NCI-H69 (cell line): ENCODE measurements at places on chromosomes 6 and 20.
A peak's percentile ranks its signal among the peaks of the same experiment; 100 is the strongest.

DNA sequence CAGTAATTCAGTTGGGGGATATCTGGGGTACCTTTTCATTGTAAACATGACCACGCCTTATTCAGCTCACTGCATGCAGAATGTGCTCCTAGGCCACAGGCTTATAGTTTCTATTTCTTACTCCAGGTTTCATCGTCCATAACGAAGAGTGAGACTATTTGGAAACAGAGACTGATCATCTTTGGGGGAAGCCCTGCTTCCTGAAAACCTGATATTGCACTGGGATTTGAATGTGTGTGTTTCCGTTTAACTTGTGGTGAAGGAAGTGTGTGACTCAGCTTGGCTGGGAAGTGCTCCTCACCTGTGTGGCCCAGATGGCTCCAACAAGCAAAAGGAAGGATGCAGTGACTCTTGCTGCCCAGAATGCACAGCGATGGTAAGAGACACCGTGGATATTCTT lies 19.6 kb upstream of the LTV1 start:
- DNase-seq, result no peak

DNA sequence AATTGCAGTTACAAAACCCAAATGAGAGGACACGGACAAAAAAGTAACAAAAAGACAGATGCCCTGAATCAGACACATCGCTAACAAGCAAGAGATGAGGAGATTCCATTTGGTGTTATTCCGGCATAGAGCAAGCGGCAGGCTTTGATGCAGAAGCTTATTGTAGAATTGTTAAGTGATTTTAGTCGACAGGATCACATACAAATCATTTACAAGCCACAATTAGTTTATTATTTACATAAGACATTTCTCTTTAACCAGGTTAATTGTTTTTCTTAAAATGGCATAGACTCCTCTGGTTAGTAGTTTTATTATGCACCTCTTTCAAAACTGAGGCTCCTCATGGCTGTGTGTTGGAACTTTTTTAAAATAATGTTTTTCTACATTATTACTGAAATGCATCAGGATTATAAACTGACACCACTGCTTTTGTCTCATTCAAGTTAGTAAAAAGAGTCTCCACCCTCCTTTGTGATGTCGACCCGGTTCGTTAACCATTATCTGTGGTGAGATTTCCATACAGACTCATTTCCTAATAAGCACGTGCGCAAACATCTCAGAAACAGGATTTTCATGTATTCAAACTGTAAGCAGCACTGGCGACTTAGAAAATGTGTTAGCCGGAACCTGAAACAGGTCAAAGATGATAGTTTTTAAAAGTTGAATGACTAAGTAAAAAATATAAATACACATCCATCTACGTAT lies 119.8 kb downstream of the COL12A1 start:
- DNase-seq, result no peak

GRCh38 chr6:52336919-52337561 lies 24.9 kb upstream of the PAQR8 start:
- DNase-seq, result no peak

- no peak for DNase-seq
Measured at GRCh38 chr6:117399924-117400323, 25.8 kb downstream of the ROS1 start.

GRCh38 chr6:169803816-169804340 lies 52.5 kb downstream of the ERMARD start:
- DNase-seq, result no peak

GRCh38 chr6:220721-221475 lies 71.4 kb upstream of the DUSP22 start:
- no peak for DNase-seq

DNA sequence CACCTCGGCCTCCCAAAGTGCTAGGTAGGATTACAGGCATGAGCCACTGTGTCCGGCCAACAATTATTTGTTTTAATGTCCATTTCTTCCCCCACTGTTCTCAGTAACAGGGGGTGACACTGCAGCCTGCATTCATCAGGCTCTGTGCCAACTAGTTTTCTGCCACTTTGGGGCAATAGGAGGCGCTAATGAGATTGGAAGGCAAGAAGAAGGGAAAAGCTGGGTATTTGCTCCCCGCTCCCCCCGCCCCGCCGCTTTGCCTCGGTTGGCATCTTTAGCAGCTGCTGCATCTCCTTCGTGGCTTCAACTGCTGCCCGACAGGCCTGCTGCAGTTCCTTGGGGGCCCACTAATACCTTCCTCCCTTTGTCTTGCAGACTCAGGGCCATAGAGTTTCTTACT lies 35.0 kb upstream of the MDGA1 start:
- peak; percentile 40 for DNase-seq

DNA sequence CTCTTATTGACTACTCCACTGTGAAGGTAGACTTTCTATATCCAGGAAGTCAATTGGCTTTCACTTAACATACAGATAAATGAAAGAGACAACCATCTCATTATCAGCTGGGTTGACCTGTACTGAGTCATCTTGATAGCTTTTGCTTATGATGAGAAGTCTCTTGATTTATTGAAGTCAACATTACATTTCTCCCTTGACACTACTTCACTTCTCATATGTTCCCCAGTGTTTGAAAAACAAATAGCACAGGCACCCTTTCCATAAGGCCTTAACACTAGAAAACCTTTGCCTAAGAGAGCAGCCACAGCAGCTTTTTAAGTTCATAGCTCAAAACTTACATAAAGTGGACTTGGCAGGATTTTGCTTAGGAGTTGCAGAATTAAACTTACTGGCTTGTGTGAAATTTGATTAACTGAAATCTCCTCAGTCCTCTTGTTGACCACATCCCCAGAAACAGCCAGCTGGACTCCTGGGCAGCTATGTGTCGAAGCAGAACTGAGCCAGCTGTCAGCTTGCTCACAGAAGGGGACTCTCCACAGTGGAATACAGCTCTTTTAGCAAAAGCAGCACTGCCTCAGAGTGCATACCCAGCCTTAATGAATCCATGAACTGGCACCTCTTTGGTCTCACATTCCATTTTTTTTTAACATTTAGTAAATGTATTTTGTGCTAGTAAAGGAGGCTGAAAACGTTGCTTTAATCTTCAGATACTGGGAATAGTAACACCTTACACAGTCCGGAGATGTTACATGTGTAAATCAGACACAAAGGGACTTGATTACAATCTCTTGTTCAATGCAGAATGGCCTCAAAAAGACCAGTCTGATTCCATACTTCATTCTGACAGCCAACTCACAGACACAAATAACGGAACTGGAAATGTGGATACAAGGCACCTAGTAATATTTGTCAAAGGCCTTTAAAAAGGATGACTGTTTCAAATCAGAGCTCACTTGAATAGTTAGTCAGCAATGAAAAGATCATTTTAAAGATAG lies 1532.7 kb downstream of the HACE1 start:
- peak; percentile 90 for DNase-seq

- DNase-seq, result no peak
Measured at GRCh38 chr6:152004036-152004566, 196.6 kb downstream of the ESR1 start.

GRCh38 chr20:56760610-56761009 lies 131.5 kb downstream of the TFAP2C start:
- DNase-seq, result no peak

DNA sequence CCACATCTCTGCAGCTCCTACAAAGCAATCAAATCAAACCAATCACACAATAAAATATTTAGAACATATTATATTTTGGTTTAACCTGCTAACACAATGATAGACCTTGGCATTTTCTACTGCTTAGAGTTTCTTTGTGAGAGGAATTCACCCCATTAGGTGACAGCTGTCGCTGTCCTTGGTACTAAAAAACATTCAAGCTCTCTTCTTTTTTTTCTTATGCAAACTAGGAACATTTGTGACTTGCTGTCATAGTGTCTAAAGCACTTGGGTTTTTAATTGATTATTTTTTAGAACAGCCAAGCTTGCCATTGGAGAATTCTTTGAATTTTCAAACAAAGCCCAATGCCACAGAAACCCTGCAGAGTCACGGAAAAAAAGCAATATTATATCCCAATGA lies 46.4 kb downstream of the CNR1 start:
- DNase-seq, result no peak

GRCh38 chr6:26305641-26305969 lies 59.4 kb upstream of the BTN3A2 start:
- no peak for DNase-seq

DNA sequence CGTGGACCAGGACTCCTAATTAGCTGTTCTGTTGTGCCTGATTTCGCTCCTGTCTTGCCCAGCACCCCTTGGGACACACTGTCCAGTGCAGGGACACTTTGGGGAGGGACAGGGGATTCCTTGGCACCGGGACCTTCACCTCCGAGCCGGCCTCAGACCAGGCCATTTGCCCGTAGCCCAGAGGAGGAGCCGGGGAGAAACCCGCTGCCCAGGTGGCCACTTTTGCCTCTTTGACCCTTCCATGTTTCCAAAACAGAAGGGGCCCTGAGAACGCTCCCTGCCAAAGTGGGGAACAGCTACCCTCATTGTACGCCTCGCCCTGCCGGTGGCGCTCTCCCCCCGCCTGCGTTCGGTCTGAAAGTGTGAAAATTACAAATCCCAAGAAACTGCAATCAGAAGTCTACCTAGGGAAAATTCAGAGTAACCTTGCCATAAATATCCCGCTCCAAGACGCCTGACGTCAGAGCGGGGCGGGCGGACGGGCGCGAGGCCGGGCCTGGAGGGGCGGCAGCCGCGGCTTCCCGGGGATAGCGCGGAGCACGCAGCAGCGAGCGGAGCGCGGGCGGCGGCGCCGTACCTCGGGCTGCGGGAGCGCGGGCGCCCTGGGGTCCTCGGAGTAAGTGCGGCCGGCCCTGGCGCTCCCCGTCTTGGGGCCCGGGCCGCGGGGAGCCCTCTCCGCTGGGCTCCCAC lies at the start of gene DAAM2:
TSS of gene DAAM2 (plus strand) at position 527 of the 690 bp plus-strand sequence. CDS start 63,927 bp downstream, outside the sequence.
- peak; percentile 26 for DNase-seq

GRCh38 chr6:50608421-50608820 lies 104.9 kb upstream of the TFAP2D start:
- DNase-seq, result peak; percentile 80

- no peak for DNase-seq
Measured at GRCh38 chr20:34773726-34774125, 51.7 kb downstream of the NCOA6 start.

DNA sequence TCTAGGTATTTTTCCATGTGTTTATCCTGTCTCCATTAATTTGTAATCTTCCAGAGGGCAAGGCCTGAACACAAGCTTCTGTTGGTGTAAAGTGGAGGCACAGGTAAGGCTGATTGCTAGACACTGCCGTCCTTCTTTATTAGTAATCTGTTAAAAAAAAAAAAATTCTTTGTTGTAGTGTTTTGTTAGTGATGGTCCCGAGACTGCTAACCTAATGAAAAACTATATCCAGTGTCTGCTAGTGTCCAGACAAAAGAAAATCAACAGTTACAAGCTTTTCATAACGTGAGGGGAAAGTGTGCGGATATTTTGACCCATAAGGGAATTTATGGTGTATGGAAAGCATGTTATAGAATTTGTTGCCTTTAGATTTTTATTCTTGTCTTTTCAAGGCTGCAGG lies 4.2 kb upstream of the HIVEP1 start:
- DNase-seq, result no peak

DNA sequence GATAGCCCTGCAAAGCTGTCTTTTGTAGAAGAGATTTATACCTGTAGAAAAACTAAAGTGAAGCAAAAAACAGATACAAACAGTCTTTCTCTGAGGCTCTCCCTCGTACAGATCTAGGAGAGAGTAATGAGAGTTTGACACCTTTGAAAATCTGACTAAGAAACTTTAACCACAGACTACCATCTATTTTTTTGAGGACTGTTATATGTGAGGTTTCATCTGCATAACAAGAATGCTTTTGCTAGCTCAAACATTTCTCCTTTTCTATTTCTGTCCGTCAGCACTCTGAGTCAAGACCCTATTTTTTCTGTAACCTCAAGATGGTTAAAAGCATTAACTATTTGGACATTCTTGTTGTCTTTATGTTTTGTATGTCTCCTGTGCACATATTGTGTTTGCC lies 193.0 kb downstream of the BTBD3 start:
- DNase-seq, result no peak

- DNase-seq, result no peak
Measured at GRCh38 chr20:31678389-31679356, 41.0 kb downstream of the COX4I2 start.

DNA sequence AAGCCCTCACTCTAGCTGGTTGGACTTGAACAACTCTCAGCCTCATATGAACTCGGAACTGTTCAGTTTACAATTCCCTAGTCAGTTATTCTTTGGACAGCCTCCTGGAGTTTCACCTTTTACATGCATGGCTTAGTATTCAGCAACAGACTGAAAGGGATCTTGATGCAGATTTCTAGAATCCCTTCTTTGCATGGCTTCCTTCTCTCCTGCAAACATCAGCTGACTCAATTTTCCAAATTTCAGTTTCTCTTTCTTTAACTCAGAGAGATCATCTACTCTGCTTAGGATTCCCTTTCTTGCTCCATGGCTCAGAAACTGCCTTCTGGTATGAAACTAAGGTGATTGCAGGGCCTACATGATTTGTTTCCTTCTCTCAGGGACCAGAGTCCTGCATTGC lies 99.6 kb downstream of the CEP57L1 start:
- no peak for DNase-seq

DNA sequence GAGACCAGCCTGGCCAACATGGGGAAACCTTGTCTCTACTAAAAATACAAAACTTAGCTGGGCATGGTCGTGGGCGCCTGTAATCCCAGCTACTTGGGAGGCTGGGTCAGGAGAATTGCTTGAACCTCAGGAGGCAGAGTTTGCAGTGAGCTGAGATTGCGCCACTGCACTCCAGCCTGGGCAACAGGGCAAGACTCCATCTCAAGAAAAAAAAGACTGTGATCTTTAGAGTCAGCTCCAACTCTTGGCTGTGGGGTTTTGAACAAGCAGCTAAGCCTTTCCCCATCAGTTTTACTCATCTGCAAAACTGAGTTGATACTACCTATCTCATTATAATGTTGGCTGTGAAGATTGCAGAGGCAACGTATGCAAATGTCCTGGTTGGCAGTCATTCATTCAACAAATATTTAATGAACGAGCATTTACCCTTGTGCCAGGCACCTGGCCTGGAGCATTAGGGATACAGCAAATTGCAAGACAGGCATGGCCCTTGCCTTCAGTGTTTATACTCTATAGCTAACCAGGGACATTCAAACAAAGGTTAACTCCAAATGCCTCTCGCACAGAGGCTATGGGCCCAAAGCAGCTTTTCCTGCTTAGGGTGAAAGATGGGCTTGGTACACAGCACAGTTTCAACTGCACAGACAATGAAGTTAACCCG lies 37.8 kb downstream of the ILRUN start:
- peak; percentile 51 for DNase-seq

GRCh38 chr6:39330057-39330456 lies 7.6 kb upstream of the KCNK16 start:
- DNase-seq, result no peak

GRCh38 chr20:4435225-4435624 lies 286.5 kb upstream of the PRND start:
- DNase-seq, result no peak

GRCh38 chr20:45818239-45818638 lies 5.8 kb downstream of the UBE2C start:
- no peak for DNase-seq

- no peak for DNase-seq
Measured at GRCh38 chr20:370151-370600, 10.4 kb upstream of the TRIB3 start.
